ENCODE measurements at places on chromosomes 7 and 10.
A peak's percentile ranks its signal among the peaks of the same experiment; 100 is the strongest.

GRCh38 chr7:144936314-144936713, 100.5 kb upstream of the TPK1 start:
- DNase-seq = no peak

DNA sequence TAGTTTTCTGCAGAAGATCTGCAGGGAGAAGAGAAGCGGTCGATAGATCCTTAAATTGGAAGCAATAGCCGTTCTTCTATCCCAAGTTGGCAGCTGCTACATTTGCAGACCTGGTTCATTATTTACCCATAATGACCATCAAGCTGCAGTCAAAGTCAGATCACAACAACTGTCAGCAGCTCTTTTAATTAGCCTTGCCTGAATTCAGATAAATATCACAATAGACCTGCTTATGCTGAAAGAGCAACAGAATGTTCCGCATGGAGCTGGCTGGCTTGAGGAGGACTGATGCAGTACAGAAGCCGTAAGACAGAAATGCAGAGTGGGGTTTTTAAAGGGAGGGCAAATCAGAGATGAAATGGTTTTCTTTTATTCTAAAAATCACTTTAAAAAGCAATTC, 109.4 kb downstream of the HIBADH start:
- DNase-seq = peak; percentile 28

DNA sequence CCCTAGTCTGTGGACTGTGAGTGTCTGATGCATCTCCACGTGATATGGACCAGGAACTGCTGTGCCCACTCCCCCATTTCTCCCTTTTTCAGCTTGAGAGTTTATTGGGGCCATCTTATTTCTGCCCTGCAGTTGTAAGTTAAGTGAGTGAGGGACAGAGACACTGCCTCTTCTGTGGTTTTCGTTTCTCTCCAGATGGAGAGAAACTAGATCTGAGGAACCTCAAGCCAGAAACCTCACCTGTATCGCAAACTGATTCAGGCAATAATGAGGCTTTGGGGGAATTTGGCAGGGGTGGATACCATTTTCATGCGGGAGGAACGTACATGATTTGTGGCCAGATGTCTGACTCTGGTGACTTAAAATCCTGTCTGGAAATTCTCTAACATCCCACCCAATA, 641.7 kb downstream of the TNS3 start:
- DNase-seq = no peak

DNA sequence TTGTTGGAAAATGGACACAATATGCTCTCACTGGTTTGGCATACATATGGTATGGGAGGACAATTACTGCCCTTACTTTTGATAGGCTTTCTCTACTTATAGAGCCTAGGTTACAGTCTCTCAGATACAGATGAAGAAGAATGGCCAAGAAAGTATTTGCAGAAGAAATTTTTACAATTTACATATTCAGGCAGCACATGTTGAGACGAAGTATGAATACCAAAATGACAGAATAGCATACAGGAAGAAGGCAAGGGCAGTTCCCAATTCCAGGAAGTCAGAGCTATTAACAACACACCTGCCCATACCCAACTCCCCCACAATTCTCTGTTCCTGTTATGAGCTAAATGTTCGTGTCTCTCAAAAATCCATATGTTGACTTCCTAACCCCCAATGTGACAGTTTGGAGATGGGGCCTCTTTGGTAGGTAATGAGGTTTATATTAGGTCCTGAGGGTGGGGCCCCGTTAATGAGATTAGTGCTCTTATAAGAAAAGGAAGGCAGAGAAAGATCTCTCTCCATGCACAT, 67.8 kb downstream of the DOCK4 start:
- no peak for DNase-seq

DNA sequence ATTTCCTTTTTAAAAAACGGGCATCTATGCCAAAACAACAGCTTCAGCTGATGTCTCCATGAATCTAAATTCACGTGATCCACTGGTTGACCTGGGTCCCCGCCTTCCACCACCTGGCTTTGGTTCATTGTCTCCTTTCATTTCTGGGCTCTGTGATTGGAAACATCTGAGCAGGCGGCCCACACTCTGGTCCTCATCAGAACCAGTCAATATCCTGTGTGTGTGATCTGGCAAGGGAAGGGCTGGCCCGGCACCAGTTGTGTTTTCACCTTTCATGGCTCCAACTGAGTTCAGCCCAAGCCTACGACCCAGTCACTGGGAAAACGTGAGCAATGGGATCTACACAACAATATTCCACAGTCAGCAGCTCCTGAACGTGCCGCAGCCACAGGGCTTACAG, 46.2 kb downstream of the PARP12 start:
- DNase-seq = no peak

DNA sequence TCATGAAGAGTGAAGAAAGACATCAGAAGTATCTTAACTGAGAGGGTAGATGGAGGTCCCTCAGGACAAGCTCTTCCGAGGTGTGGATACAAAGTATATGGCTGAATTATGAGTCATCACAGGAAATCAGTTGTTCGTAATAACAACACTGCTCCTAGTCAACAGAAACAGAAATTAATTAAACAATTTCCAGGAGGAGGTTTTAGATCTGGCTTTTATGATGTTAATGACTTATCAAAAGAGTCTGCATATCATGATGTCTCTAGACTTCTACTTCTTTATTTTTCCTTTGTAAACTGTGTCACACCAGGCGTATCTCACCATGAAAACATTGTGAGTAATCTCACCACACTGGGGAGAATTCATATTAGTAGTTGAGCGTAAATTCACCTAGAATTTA, 31.2 kb downstream of the OSBPL3 start:
- no peak for DNase-seq

DNA sequence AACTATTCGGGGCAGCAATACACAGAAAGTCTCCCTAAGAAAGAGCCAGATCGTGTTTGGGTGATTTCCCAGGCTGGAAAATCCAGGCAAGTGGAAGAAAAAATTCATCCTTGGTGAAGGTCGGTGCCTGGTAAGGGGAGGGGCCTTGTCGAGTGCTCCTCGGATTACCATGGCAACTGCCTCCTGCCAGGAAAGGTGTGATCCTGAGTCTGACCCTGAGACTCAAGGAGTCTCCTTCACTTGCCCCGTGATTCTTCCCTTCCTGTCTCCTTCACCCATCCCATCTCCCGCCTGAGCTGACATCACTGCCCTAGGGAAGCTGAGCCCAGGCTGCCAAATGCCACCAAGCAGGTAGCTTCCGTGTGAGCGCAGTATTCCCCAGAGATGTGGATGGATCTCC, 112.2 kb downstream of the MYL10 start:
- no peak for DNase-seq

- DNase-seq = no peak
Measured at GRCh38 chr10:89241486-89242344, 9.9 kb downstream of the LIPA start.

- DNase-seq = no peak
Measured at GRCh38 chr10:60827791-60828488, 49.7 kb downstream of the CDK1 start.

DNA sequence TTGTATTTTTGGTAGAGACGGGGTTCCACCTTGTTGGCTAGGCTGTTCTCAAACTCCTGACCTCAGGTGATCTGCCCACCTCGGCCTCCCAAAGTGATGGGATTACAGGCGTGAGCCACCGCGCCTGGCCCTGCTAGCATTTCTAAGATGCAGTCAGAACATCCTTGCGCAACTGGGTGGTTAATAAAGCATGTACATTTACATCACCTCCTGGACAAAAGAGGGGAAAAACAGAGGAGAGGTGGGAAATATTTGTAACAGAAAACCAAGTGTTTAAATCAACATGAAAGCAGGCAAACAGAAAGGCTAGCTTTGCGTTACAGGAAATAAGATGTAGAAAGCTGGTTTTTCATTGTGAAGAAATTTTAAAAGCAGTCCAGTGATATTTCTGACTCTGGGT, 220.9 kb upstream of the KMT2E start:
- no peak for DNase-seq
